ENCODE measurements at places on chromosomes 2 and 18.

DNA sequence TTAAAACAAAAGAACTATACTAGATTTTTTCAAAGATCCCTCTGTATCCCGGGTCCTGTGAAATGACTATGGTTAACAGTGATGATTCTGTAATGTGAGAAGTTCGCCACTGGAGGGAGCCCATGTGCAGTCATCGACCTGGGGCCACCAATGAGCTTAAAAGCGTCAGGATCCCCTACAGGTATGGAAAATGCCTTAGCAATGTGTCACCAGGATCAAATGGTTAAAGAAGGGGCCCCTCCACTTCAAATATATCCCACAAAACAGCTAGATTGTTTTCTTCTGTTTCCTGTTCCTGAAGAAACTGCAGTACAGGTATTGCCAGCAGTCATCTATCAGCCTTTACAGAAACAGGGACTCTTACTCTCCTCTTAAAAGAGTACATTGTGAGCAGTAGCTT lies 15.3 kb downstream of the CHRNA1 start:
- peak; percentile 68 for DNase-seq

DNA sequence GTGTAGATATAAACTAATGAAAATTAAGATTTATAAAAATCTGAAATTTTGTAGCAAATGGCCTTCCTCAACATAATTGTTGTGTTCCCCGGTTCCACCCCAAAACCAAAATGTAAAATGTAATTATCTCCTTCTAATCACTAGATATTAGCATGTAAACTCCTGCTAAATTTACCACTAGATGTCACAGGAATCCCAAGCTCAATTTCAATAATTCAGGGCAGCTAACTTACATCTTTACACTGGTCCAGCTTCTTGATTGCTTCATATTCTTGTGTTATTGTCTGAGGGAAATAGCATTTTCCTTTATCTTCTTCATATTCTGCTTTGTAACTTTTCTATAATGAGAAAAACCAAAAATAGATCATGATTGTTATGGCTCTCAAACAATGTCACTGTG lies 42.6 kb downstream of the NEB start:
- no peak for DNase-seq

DNA sequence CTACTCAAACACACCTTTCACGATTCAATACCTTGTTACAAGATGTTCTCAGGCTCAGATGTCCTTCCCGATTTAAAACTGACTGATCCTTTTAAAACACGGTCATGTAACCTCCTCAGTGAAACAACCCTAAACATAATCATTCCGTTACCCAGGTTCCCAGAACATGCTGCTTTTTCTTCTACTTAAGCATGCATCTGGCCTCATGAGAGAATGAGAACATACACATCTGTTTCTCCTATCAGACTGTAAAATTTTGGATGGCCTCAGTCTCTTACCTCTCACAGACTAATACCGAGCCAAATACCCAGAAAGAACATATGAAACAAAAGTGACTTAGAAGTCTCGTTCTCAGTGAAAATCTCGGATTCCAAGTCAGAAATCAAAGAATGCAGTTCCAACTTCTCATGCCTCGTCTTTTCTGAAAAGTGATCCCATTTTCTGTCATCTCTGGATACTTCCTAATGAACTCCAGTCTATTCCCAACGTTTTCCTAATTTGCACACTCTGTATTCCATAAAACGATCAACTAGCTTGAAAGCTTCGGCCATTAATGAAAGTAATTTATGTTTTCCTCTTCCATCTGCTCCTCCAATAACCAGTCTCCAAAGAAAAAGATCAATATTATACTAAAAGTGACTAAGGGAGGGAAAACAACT lies 919 bp downstream of the SF3B1 start:
- DNase-seq = no peak

GRCh38 chr2:169118060-169118459 lies 48.7 kb downstream of the DHRS9 start:
- DNase-seq = no peak

DNA sequence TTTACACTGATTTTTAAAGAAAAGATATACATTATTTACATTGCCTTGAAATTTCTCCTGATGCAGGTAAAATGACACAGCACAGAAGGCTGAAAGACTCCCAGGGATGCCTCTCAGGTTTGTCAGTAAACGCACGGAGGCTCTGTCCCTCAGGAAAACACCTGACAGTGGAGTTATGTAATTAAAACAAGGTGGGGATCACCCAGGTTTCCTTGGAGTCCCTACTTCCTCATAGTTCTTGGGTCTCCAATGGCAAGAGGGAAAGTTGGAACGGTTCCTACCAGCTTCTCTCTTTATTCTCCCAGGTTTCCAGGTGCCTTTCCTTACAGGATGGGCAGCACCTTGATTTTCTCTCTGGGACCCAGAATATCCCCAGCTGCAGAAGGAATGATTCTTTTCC lies 654.8 kb downstream of the SLC4A3 start:
- DNase-seq = no peak

- DNase-seq = peak; percentile 58
Observed at GRCh38 chr18:13435586-13436333, 217.2 kb downstream of the LDLRAD4 start.

DNA sequence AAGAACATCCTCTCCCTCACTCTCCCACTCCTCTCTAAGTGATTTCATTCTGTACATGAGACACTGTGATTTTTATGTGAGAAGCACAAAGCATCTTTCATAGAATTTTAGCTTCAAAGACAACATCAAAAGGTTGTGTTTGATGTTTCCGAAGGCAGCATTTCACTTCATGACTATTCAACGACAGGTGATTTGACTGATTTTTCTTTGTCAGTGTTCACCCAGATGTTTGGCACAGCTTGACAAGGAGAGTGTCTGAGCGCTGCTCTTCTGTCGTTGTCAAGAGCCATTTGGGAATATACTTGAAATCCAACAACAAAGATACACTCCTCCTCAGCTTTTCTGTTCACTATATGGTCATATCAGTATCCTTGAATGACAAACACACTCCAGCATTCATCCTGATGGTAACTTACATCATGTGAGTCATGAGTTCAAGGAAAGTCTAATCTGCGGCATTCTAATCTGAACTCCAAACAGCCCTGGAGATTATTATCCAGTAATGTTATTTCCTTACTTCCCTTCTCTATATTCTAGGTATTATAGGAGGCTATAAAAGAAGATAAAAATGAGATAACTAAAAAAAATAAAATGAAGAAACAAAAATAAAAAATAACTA lies 45.9 kb upstream of the ST6GAL2 start:
- DNase-seq = no peak

DNA sequence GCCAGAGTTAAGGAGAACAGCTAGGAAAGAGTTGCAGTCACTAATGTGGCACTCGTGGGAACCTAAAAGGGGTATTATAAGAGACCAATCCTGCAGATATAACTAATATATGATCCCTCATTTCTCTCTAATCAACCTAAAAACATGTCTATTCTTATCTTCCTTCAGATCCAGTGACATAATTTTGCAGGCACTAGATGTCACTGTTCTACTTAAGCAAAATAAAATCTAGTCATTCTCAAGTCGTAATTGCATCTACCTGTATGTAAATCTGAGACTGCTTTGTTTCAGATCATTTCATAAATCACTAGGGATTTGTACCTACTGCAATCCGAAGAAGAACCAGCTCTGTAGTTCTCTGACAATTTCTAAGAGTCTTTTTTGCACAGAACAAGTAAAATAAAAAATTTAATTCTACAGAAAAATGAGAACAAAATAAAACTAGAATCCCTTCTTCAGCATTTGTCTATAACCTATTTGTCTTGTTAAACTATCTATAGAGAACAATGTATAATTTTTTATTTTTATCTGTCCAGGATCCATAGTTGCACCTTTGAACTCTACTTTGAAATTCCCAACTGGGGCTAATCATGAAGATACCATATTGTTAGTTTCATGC lies 56.5 kb upstream of the ERBB4 start:
- peak; percentile 7 for DNase-seq

DNA sequence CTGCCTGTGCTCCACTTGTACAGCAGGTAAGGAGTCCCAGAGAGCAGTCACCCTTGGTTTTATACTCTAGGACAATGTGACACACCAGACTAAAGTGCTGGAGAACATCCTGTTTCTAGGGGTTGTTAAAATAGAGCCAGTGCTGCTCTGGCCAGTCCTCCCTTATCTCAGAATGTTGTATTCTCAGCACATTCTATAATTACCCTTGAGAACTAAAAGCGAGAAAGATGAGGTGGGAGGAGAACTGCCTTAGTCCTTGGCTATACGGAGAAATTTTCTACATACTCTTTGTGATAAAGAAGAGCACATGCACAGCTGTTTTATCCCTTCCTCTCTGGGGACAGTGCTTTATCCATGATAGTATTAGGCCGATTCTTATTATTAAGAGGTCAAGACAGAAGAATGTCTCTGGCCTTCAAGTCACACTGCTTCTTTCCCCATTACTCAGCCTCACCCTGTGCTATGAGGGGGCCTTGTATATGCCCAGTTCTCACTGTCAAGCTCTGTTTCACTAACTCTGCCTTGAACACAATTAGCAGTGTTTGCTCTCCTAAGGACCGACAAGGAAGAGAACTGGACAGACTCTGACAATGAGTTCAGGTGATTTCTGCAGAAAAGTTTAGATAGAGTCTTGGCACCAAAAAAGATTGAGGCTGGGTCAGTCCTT lies 385.8 kb downstream of the TRIB2 start:
- DNase-seq = no peak

All from AG08395 (cell line).